ENCODE measurements at places on chromosomes 6 and 20. TPM values are rescaled to one million over a fixed set of nuclear protein-coding genes. Genes with fewer than 3 reads are reported as not detected.

The ENPP5 gene
- total RNA-seq = 0.11 TPM

The TINAG gene
- total RNA-seq = not detected

The CPXM1 gene
- total RNA-seq = not detected

The TREM1 gene
- 2.8 TPM for total RNA-seq

The HTR1E gene
- not detected for total RNA-seq

The TLDC2 gene
- total RNA-seq = not detected

The PRDM1 gene
- total RNA-seq = 69.9 TPM

The OR2J3 gene
- not detected for total RNA-seq

The CTNNBL1 gene
- 31.1 TPM for total RNA-seq

The SLC22A16 gene
- not detected for total RNA-seq

The GTSF1L gene
- total RNA-seq = not detected

The TM9SF4 gene
- 22.4 TPM for total RNA-seq

The RWDD2A gene
- total RNA-seq = 2.8 TPM

The RHAG gene
- not detected for total RNA-seq

The SPTLC3 gene
- total RNA-seq = 0.38 TPM

The HAO1 gene
- total RNA-seq = not detected

The ASIP gene
- total RNA-seq = not detected

The GJA1 gene
- not detected for total RNA-seq
